ENCODE measurements at places on chromosomes 2 and 18.

DNA sequence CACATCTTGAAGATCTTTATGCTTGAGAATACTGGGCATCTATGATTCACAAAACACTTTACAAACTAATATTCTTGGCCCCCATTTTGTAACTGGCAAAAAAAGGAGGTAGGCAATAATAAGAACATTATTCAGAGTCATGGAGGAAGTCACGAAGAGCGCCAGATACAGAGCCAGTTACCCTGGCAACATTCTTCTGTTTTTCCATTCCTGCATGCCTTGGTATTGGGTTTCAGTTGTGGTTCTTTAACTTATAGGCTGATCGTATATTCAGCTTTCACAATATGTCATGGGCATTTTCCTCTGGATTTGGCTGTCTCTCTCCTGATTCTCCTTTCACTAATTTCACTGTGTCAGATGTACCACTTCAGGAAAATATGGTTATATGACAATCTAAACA lies 234.7 kb downstream of the HRH4 start:
- DNase-seq = no peak

- no peak for DNase-seq
Measured at GRCh38 chr18:79695269-79695668, 15.7 kb downstream of the CTDP1 start.

GRCh38 chr2:37020212-37020886 lies 54.0 kb upstream of the STRN start:
- DNase-seq = no peak

- DNase-seq = peak; percentile 19
Measured at GRCh38 chr2:96264656-96265348, 995 bp downstream of the TMEM127 start.

GRCh38 chr2:8268172-8268783 lies 413.6 kb upstream of the ID2 start:
- DNase-seq = no peak

DNA sequence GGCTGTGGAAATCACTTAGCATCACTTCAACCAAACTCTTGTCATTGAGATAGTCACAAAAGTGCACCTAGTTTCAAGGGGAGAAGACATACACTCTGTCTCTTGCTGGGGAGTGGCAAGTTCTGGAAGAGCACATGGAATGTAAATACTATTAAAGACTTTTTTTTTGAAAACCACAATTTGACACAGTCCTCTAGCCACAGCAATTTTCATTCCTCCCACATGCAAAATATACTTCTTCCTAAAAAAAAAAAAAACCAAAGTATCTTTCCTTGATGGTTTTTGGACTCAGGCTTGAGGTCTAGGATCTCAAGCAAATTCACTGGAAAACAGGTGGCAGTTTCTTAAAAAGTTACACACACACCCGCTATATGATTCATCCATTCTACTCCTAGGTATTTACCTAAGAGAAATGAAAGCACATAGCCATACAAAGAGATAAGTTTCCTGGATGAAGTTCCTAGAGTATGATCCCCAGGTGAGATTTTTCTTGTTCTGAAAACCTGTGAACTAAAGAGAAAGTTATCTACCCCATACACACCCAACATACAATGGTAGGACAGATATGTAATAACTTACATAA lies 295.8 kb downstream of the SP3 start:
- DNase-seq = no peak

- DNase-seq = no peak
Measured at GRCh38 chr2:233416706-233417105, 62.4 kb downstream of the DGKD start.

DNA sequence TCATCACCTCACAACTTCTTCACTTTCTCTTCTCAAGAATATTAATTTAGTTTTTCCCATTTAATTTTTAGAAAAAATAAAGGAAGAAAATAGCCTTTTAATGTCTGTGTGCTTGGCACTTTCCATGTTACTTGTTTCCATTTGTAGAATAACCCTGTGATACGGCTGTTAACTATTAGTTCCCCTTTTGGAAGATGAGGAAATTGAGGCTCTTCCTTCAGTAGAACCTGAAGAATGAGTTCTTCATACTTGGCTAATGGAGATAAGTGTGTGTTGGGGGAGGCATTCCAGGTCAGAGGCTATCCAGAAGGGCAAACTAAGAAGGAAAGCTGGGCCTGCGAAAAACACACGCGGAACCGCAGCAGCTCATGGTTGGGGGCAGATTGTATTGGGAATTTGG lies 38.3 kb downstream of the ZNF532 start:
- DNase-seq = no peak

- DNase-seq = no peak
Measured at GRCh38 chr2:55869637-55870325, 53.8 kb downstream of the EFEMP1 start.

- DNase-seq = peak; percentile 46
Measured at GRCh38 chr2:231483398-231484329, 19.4 kb upstream of the NCL start.

DNA sequence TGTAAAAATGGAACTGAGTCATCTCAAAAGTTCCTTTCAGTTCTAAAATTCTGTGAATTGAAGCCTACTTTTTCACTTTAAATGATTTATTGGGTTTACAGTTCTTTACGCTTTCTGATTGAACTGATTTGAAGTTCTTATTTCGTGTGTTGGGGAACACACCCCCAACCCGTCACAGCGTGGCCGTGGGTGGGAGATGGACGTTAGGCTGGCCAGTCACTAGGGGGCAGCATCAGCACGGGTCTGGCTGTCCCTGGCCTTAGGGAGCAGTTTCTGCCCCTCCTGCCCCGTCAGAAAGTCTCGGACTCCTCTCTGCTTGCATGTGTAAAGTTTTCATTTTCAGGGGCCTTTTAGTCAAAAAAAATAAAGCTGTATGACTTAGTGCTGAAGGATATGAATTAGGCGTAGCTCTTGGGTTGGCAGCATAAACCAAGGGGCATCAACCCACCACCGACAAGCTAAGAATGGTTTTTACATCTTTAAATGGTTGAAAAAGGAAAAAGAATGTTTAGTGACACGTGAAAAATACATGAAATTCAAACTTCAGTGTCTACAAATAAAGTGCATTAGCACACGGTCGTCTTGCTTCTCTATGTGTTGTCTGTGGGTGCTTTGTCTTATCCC lies 63.4 kb downstream of the ZCCHC2 start:
- peak; percentile 71 for DNase-seq

DNA sequence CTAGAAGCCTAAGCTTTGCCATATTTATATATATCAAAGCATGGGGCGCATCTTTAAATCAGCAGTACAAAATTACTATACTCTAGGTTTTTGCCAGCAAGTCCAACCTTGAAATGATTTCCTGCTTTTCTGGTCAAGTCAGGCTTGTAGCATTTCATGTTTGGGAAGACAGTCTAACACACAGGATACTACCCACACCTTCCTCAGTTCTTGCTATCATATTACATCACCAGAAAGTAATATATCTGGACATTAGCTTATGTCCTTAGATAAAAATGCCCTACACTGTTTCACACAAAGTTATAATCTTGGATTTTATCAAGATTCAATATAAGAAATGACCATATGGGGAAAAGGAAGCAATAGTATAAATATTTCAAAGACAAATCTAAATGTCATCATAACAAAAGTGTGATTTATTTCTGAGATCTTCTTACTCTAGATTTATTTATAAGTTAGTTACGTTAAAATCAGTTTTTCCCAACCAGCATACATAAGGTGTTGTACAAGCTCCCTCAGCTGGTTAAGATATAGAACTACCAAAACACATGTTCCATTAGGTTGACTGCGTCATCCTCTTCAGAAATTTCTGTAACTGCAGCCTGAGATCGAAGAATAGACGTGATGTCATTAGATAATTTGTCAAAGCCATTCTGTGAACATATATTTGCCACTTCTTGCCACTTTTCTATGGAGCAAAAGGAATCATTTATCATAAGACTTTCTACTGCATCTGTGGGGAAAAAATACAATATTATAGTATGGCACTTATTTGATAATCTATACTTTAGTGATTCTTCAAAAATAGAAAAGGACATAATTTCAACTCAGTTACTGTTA lies 56.6 kb downstream of the CLHC1 start:
- no peak for DNase-seq

GRCh38 chr2:227436436-227437174 lies 35.4 kb upstream of the AGFG1 start:
- DNase-seq = no peak

- no peak for DNase-seq
Measured at GRCh38 chr2:241563031-241563507, 4.5 kb downstream of the BOK start.

- DNase-seq = no peak
Measured at GRCh38 chr2:45986509-45986908, 310.7 kb upstream of the EPAS1 start.

DNA sequence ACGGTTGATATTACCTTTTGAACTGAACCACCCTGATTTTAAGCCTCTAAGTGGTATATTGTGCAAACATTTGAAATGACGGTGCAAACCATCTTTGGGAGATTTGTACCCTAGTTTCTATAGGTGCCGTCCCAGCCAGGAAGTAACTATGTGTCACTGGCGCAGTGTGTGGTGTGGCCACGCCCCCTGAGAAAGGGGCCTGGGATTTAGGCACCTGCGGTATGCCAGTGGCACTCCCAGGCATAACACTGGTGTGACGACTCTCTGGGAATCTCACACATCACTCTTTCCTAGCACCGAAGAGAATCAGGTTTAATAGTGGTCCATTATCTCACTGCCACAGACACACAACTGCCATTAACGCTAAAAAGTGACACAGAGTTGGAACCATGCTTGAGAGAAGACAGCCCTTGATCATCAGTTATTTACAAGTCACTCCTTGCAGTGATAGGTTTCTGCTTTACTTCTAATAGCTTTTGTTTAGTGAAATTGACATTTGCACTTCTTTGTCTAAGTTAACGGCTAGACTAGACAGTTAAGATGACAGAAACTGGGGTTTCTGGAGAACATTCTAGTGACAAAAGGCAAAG lies 11.1 kb downstream of the AQP4 start:
- DNase-seq = no peak

GRCh38 chr2:20916604-20917286 lies 93.8 kb upstream of the LDAH start:
- DNase-seq = no peak

DNA sequence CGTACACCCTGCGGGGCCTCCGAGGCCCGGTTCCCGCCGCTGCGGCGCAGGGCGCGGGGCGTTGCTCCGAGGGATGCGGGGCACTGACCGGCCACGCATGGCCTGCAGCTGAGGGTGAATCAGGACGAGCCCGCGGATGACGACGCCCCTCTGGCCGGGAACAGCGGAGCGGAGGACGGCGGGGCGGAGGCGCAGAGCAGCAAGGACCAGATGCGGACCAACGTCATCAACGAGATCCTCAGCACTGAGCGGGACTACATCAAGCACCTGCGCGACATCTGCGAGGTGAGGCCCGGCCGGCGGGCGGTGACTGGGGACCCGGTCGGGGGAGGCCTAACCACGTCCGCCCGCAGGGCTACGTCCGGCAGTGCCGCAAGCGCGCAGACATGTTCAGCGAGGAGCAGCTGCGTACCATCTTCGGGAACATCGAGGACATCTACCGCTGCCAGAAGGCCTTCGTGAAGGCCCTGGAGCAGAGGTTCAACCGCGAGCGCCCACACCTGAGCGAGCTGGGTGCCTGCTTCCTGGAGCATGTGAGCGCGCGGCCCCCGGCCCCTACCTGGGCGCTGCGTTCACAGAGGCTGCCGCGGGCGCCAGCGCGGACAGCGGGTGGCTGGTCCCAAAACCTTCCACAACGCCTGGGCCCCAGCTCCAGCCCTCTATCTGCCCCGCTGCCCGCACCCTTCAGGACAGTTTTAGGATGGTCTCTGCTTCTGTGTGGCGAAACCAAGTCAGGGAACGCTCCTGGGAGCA lies 53.2 kb downstream of the FAM168B start:
- DNase-seq = peak; percentile 20

DNA sequence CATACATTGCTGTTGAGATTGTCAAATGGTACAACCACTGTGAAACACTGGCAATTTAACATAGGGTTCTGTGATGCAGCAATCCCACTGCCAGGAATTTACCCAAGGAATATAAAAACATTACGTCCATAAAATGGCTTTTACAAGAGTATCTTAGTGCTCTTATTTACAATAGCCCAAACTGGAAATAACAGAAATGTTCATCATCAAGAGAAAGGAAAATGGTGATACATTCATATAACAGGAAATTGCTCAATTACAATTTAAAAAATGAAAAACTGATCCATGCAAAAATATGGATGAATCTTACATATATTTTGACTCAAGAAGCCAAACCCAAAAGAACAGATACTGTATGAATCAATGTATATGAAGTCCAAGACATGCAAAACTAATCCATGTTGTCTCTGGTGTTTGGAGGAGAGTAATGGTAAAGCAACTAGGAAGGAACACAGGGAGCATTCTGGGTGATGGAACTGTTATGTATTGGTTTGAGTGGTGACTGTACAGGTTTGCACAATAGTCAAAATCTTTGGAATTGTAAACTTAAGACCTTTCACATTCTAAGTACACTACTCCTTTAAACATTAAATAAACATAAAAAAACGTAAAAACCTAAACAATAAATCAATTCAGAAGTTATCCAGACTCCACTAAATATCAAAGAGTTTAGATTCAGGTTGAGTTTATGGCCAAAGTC lies 104.8 kb upstream of the WDR75 start:
- no peak for DNase-seq

DNA sequence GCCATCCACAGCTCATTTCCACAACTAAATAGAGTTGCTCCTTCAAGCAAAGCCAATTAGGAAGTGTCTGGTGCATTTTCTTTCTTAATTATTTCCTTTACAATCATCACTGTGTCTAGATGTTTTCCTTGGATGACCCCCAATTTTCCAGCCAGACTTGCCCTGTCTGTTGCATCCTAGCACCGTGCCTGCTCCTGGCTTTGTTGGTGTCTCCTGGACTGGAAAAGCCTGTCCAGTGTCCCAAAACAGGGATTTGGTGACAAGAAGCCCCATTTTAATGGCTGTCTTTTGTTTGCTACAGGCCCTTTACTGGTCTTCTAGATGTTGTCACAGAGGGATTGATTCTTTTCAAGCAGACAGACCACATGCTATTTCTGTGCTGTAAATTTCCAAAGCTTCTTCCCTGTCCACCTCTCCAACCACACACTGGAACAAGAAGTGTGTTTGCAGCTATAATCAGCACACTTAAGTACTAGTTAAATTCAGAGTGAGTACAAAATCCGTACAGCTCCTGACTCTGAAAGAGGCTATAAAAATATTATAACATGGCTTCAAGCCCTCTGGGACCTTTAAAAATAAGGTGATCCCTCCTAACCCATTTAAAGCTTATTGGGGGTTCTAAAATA lies 38.4 kb downstream of the RNF144A start:
- DNase-seq = no peak

- no peak for DNase-seq
Measured at GRCh38 chr18:61939046-61939674, 46.4 kb upstream of the RNF152 start.

DNA sequence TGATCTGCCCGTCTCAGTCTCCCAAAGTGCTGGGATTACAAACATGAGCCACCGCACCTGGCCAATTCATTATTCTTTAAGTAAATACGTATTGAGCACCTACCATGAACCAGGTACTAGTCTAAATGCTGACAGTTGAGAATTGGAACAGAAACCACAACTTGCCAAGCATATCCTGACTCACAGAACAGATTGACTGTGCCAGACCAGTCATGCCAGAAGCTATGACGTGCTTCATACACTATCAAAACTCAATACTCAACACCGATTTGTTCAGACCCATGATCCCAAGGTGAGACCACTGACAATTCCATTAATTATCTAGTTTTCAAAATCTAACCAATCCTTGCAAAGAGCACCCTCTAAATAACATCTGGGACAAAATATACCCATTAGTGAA lies 148.6 kb downstream of the B3GNT2 start:
- no peak for DNase-seq

GRCh38 chr2:223737207-223737606 lies 100.2 kb downstream of the AP1S3 start:
- no peak for DNase-seq
